ENCODE measurements at places on chromosomes 7 and 10.
A peak's percentile ranks its signal among the peaks of the same experiment; 100 is the strongest.

DNA sequence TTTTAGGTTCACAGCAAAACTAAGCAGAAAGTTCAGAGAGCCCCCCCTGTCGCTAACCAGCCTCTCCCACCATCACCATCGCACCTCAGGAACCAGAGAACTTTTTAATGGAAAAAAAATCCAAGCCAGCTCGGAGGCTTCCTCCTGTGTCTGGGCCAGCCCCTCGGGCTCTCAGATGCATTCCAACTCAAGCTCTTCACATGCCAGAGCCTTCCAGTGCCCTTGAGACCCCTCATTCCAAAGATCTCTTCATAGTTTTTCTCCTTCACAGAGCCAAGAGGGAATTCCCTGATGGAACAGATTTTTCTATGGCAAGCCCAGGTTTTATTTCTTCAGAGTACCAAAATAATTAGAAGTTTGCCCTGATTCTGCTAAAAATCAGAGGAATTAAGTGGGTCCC is 153.4 kb upstream of the LANCL2 start:
- DNase-seq, result no peak

- no peak for DNase-seq
These were observed 58.0 kb upstream of the CAV2 start for GRCh38 chr7:116441534-116441933.

DNA sequence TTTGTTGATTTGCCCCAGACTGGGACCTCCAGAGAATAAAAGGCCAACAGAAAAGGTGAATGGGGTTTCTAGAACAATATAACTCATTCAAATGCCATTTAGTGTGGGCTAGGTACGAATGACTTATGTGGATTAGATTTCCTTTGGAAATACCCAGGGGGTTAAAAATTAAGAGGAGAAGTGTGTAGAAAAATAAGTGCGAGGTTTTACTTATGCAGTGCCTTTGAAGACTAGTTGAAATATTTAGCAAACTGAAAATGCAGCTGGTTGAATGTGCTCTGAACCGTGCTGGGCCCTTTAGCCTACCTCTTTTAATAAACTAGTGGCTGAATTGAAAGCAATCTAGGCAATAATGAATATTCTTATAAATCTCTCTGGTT is 180.6 kb downstream of the LRMDA start:
- DNase-seq, result no peak

DNA sequence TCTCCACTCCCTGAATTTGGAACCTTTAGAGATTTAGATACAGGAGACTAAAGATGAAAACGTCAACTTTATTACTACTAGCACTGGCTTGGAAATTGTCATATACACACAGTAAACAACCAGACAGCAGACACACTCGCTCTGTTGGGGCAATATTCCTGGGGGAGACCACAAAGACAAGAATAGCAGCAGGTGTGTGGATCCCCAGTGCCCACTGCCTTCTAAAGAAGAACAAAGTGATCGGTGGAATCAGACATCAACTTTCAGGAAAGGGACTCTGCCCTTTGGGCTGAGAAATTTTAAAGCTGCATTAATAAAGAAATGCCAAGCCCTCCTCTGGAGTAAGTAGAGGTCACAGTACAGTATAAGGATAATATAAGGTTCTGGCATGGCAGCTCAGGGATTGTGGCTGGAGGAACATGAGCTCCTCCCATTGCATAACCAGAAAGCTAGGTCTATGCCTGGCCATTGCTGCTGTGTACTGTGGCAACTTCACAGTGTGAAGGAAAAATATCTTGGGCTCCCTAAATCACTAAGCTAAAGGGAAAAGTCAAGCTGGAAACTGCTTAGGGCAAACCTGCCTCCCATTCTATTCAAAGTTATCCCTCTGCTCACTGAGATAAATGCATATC is 57.1 kb upstream of the ANKRD1 start:
- no peak for DNase-seq

GRCh38 chr7:132321387-132321786 is 254.9 kb downstream of the PLXNA4 start:
- DNase-seq, result no peak

DNA sequence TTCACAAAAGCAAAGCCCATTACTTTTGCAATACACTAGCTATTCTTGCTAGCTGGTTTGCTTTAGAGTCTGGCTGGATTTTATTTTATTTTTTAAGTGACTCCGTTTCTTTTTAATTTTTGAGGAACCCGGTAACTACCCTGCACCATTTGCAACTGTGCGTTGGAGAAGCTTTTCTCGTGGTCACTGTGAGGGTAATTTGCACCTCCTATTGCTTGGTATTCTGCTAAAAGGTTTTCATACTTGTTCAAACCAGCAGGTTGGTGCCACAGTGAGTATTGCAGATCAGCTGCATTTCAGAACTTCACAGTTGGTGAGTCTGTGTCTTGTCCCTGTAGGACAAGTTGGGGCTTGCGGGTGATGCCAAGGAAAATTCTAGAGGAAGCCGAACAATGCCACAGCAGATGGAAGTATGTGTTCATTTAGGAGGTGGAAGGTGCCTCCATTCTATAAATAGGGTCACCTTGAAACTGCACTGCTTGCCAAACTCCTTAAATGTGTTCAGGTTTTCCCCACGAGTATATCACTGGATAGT is 3.9 kb upstream of the NMT2 start:
- no peak for DNase-seq

GRCh38 chr7:98165827-98166667 is 45.2 kb upstream of the BHLHA15 start:
- peak; percentile 75 for DNase-seq

- DNase-seq, result no peak
These were observed 21.8 kb upstream of the INPP5F start for GRCh38 chr10:119703903-119704508.

DNA sequence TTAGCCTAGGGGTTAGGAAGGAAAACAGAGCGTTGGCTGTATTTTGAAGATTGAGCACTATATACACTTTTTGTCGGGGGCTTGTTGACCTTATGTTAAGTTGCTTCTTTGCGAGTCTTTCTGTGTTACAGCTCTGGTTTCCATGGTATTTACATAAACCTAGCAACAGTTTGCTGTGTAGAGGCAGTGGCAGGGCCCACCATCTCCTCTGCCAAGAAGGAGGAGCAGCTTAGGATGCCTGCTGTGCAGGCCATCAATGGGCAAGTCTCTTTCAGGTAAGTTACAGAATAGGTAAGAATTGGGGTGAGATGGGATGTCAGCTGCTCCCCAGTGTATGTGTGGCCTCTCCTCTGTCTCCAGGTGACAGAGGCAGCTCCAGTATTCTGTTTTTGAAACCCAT is 485.5 kb downstream of the LRMDA start:
- DNase-seq, result no peak

DNA sequence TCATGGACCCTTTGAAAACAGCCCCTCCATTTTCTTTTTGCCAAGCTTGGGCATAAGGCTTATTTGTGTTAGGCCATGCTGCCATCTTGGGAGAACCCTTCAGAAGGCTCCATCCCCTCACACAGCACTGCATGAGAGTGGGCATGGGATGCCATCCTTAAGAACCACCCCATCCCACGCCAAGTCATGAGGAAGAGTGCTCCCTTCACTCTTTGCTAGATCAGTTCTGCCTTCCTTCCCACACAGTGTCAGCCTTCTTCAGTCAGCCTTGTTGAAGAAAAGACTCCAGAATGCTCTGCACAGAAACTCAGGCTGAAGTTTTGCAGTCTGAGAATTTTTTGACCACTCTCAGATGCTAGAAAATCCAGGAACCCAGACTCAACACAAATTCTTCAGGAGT is 15.5 kb upstream of the CHN2 start:
- no peak for DNase-seq

DNA sequence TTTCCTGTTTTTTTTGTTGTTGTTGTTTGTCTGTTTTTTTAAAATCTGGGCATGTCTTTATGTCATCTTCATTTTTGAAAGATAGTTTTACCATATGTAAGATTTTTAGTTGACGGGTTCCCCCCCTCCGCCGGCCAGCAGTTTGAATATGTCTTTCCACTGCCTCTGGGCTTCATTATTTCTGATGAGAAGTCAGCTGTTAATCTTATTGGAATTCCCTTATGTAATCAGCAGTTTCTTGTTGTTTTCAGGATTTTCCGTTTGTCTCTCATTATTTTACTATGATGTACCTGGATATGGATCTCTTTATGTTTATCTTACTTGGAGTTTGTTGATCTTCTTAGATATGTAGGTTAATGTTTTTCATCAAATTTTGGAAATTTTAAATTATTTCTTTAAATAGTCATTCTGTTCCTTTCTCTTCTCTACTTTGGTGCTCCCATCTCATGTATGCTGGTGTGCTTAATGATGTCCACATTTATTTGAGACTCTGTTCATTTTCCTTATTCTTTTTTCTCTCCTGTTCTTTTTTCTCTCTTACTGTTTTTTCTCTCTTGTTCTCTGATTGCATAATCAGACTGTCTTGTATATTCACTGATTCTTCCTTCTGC is 9.7 kb downstream of the EXOC6 start:
- DNase-seq, result peak; percentile 36

DNA sequence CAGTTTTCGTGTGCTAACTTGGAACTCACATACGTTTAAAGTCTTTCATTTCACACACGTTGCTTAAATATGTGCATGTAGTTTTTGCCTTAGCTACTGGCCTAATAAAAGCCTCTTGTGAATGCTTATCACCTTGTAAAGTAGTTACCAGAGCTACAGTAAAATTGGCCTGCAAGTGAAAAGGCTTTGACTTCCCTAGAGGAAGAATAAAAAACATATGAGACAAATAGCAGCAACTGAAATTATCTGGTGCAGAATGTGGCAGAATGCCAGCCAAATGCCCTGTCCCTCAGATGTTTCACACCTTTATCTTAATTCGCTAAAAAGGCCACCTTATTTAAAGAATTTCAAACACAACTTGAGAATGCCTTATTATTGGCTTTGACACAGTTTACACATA is 28.1 kb upstream of the RPA3 start:
- DNase-seq, result no peak
